ENCODE measurements at places on chromosomes 2 and 18.

DNA sequence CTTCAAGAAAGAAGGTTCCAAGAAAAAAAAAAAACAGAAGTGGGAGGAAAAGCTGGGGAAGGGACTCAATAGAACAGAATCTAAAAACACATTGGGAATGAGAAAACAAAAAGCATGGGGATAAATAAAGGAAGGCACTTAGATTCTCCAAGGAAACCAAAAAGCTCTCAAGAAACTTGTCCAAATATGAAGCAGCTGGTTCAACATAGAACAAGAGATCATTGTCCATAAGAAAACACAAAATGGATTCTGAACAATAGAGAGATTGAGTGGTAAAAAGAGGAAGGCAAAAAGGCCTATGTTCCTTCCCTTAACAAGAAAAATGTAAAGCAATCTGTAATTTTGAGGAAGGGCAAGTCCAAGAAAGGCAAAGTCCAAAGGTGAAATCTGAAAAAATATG is 32.9 kb upstream of the ALK start:
- peak; percentile 19 for DNase-seq

DNA sequence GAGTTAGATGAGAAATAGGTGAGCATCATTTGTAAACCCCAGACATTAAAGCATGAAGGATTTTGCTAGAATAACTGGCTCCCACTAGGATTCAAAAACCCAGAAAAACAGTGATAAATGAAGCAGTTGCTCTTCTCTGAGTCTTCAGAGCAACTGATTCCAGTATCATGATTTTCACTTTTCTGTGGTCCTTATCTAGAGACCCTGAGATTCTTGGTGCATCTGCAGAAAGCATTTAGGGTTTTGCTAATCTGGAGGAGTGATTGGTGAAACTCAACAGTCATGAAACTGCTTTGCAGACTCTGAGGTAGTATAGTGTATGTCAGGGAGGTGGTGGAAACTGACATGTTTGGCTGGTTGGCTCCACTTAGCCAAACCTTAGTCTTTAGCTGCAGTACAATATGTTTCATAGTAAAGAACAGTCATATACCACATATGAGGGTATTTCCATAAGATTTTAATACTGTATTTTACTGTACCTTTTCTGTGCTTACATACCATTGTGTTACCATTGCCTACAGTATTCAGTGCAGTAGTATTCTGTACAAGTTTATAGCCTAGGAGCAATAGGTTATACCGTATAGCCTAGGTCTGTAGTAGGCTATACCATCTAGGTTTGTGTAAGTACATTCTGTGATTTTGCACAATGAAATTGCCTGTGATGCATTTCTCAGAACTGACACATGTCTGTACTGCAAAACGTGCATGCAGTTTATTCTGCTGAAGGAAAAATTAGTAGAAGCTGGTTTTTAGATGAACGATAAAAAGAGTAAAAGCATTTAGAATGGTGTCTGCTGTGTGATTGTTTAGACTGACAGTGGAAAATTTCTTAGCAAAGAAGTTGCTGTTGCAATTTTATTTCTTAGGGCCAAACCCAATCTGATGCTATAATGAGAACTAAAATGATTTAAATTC is 23.8 kb downstream of the EML4 start:
- DNase-seq: no peak

DNA sequence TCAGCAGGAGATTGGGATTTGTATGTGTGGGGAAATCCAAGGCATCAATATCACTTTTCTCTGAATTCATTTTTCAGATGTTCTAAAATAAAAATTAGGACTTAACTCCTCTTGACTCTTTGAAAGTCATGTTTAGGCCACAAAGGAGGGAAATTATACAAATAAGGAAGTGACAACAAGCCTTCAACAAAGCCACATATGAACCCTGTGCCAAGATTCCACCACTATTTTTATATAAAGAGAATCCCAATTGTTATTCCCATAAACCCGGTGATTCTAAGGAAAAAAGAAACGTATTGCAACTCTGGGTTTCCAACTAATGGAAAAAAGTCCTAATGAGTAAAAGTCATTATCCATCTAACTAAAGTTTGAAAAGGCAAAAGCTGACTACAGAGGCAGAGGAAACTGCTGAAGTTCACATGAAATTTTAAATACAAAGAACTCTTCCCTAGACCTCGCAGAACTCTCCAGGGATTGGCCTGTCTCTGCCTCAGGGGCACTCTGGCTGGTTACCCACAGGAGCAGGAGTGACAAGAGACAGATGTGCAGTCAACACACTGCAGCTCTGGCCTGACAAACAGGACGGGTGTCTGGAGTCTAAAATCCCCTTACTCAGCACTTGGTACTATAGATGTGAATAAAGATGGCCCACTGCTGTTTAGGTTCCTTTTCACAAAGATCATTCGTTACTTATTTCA is 11.5 kb downstream of the NPC1 start:
- no peak for DNase-seq

GRCh38 chr2:126302043-126302442 is 353.9 kb upstream of the GYPC start:
- DNase-seq: no peak

- DNase-seq: no peak
These were observed 655 bp downstream of the RND3 start for GRCh38 chr2:150486539-150487484.

All from hippocampal formation (tissue), 2 donors.